ENCODE measurements at places on chromosomes 16 and 17. TPM values are rescaled to one million over a fixed set of nuclear protein-coding genes. Genes with fewer than 3 reads are reported as not detected.

DNA sequence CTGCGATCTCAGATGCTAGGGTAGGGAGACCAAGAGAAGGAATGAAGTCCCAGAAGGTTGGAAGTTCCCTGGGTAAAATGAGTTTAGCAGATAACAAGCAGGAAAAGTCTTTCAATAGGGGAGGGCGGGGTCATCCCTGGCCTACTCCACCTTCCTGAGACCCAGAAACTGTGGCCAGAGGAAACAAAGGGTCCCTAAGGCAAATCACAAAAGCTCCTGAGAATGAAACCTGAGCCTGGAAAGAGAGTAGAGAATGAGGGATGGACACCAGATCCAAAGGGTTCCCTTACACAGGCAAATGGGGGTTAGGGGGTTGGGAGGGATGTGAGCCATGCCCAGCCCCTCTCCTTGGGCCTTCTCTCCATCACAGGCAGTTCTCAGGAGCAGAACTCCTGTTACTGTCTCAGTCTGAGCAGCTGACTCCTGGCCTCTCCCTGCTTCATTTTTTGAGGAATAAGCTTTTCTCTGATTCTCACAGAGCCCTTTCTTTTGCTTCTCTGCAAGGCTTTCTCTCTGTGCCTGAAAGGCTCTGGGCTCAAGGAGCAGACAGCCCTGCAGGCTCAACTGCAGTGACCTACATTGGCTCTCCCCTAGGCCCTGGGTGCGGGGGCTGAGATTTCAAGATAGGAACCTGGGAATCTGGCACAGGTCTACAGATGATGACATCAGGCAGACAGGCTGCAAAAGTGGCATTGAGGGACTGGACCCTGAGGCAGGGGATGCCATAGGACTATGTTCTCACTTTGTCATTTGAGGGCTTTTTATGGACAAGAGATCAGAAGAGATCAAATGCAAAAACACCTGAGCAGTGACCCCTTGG lies 9.8 kb upstream of the NR1D1 start:
- no peak for DNase-seq

DNA sequence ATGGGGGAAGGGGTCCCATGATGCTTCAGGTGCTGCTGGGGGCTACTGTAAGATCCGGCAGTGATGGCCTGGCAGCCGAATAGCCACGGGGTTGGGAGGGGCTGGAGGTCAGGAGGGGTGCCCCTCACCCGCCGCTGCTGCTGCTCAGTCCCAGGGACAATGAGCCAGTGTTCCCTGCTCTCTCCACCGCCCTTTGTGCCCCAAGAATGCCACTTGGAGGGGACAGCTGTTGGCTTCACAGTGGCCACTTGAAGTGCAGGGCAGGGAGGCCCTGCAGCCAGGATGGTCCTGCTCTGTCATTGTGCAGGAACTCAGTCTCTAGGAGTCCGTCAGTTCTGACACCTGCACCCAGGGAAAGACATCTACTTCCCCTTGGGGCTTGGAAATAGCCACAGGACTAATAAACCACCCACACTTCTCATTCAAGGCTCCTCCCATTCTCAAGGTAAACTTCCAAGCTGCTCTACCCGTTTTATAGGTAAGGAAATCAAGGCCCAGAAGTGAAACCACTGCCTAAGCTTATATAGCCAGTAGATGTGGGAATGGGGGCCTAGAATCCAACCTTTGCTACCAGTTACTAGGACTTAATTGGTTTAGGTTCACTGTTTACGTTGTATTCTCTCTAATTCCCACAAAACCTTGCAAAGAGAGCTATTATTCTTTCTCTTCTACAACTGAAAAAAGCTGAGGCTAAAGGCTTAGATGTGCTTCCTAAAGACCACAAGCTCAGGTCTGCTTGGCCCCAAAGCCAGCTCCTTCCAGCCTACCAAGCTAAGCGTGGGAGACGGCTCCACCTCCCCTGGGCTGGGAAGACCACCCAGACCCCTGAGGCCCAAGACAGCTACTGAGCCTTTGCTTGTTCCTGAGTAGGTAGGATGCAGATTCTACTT lies 6.2 kb upstream of the CPSF4L start:
- no peak for DNase-seq

DNA sequence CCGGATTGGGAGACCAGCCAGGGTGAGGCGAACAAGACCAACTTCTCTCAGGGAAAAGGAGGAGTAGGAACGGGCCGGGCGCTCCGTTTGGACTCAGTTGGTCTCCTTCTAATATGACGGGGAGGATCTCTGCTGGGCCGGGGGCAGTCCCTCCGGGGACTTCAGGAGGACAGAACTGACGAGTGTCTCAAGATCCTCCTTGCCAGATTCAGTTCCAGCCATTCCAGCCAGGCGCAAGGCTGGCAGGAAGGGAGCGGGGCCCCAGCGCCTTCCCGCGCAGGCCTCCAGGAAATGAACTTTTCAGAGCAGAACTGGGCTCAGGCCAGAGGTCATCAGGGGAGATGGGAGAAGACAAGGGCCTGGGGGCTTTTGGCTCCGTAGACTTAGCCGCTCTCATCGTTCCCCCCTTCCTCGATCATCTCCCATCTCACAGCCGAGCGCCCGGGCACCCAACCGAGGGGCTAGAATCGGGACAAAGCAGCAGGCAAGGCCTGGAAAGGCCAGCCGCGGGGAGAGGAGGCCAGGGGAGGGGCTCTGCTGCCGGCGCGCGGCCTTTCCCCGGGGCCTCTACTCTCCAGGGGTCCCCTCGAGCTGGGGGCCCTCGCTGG lies 1.6 kb downstream of the ZNF423 start:
- DNase-seq = peak; percentile 55

DNA sequence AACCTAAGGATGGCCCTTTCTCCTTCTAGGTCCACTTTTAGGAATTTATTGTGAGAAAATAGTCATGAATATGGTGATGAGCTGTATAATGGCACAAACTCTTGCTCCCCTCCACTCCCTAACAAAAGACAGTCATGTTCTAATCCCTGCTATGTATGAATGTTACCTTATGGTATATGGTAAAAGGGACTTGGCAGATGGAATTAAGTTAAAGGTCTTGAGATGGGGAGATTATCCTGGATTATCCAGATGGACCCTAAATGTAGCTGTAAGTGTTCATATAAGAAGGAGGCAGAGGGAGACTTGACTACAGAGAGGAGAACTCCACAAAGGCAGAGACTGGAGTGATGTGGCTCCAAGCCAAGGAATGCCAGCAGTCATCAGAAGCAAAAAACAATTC lies 296.1 kb downstream of the SOX9 start:
- no peak for DNase-seq

DNA sequence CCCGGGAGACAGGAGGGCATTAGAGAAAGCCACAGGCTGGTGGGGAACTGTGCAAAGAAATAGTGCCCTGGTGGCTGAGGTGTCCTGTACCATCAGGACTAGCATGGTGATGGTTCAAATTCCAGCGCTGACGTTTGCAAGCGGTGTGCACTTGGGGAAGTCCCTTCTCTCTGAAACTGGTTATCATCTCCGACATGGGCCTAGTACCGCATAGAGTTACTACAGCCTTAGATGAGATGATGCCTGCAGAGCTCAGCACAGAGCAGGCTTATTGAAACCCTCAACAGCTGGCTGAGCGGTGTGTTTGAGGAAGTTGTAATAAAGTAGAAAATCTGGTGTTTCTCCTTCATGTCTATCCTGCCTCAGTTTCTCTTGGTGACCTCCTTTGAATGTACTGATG lies 136.7 kb upstream of the WSCD1 start:
- no peak for DNase-seq

DNA sequence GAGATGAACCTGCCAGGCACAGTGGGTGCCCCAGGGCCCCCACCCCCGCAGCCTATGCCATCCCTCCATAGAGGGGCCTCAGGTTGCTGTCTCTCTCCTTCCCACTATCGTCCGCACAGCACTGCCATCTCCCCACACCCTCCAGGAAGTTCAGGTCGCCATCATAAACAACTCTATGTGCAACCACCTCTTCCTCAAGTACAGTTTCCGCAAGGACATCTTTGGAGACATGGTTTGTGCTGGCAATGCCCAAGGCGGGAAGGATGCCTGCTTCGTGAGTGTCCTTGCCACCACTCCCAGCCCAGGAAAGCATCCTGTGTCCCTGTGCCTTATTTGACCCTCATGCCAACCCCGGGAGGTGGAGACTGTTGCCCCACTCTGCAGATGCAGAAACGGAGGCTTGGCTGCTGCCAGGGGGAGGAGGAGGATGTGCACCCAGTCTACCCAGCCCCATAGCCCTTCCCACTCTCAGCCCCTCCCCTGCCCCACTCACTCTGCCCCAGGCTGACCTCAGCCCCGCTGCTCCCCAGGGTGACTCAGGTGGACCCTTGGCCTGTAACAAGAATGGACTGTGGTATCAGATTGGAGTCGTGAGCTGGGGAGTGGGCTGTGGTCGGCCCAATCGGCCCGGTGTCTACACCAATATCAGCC lies 3.9 kb downstream of the PRSS21 start:
- no peak for DNase-seq

GRCh38 chr17:72121164-72122009 lies 567 bp downstream of the SOX9 start:
- DNase-seq = peak; percentile 51

DNA sequence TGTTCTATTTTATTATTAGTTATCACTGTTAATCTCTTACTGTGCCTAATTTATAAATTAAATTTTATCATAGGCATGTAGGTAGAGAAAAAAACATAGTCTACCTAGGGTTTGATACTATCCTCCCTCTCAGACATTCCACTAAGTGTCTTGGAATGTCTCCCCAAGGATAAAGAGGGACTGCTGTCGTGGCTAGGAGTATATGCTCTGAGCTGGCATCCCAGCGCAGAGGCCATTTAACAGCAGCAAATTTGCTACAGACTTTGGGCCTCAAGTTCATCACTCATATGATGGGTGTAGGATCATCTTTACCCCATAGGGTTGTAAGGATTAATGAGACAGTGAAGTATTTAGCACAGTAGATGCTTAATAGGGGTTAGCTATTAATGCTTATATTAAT lies 56.7 kb downstream of the ZFHX3 start:
- no peak for DNase-seq

- DNase-seq = no peak
Measured at GRCh38 chr16:89062389-89063345, 31.0 kb upstream of the ACSF3 start.

The KRT28 gene
- not detected for total RNA-seq

The CLEC3A gene
- not detected for total RNA-seq

The TAF15 gene
- total RNA-seq = 144 TPM

The RFFL gene
- total RNA-seq = 10.1 TPM

All from heart left ventricle (tissue), 16 donors.